ENCODE measurements at places on chromosomes 4 and X. TPM values are rescaled to one million over a fixed set of nuclear protein-coding genes. Genes with fewer than 3 reads are reported as not detected.

GRCh38 chrX:79443121-79443520 is 76.0 kb upstream of the ITM2A start:
- no peak for DNase-seq

DNA sequence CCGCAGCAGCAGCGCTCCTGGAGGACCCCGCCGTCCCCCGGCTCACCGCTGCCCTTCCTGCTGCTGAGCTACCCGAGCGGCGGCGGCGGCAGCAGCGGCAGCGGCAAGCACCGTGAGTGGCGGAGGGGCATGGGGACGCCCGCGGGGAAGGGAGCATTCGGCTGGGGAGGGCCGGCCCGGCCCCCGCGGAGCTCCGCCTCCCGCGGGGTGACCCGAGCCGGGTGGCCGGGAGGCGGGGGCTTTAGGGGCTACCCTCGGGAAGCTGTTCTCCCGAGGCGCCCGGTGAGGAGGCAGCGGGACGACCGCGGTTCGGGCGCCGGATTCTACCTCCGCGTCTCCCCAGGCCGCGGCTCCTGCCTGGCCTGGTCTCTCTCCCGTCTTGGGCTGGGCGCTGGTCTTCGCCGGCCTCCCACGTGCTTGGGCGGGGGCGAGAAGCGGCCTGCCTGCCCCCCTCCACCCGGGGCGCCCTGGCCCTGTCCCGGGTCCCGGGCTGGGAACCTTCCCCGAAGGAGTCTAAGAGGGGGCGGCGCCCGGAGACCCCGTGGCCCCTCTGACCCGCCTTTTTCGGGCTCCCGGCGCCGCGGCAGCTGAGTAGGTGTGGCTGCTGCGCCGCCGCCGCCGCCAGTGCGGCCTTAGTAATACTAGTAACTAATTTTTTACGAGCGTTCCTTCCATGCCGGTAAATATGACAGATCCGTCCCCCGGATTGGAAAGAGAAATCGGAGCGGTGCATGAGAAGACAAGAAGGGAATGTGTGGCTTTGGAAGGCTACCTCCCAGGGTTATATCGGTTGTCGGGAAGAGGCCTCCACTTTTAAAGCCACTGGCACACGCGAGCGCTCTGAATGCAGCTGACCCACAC is 16.4 kb upstream of the RUFY3 start:
- DNase-seq: peak; percentile 87

DNA sequence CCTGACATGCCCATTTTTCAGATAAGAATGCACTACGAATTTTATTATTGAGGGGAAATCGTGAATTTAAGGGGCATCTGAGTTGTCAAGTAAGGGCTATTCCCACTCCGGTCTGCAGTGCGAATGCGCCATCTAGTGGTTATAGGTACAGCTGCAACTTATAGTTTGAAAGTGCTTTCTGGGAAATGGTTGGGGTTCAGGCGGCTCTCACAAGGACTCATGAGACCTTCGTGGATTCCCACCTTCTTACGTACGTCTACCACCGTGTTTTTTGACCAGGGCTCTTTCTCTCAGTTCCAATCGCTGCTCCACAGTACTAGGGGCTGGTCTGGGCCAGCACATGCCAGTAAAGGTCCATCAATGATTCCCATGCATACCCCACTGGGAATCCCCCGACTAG is 12.3 kb downstream of the MSL3 start:
- DNase-seq: peak; percentile 43

GLRA3 gene
- not detected for total RNA-seq

SOD3 gene
- total RNA-seq: 62.4 TPM

DNA sequence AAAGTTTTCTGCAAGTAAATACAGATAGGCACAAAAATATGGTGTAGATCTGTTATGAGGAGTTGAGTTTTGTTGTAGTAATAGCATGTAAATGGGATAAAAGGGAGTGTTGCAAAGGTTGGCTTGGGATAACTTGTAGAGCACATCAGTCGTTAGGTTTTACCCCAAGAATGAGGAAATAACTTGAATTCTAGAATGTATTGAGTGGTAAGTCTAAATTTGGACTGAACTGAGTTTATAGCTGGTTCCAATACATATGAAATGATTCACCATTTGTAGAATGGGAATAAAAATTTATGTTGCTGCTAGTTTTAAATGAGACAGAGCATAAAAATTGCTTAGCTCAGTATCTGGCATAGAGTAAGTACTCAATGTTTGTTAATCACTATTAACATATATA is 719.2 kb downstream of the FSTL5 start:
- DNase-seq: no peak

CXCL1 gene
- 0.81 TPM for total RNA-seq

DNA sequence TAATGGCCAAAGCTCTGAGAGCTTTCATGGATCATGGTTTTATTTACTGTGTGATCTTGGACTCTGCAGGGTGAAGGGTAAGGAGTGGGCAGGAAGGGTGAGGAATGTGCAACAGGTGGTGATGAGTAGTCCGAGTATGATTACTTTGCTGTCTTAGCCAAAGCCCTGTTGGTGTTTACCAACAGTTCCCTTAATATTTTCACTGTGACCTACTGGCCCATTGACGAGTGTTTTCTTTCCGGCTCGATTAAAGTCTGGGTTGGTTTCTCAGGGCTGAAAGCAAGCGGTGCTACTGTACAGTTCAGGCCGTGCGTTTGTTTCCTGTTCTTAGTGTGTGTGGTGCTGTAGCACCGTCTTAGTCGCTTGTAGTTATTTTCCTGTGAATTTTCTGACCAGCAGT is 2.6 kb downstream of the ARHGAP24 start:
- DNase-seq: no peak

DNA sequence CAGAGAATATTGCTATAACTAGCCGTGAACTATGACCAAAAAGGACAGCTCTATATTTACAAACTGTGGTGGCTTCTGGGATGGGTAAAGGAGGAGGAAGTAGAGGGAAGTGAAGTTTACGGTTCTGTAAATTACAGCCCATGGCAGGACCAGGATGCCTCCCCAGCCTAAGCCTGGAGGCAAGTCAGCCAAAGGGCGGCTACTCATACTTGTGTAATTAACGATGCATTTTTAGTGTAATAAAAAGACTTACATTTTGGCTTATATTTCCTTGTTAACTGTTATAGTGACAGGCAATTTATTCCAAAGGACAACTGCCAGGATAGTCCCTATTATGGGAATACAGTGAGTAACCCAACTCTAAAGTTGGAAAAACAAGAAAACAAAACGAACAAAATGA is 139.9 kb upstream of the OTUD4 start:
- no peak for DNase-seq

MAMLD1 gene
- 1.9 TPM for total RNA-seq

SGCB gene
- total RNA-seq: 74.6 TPM

GRCh38 chr4:37794056-37794455 is 32.4 kb upstream of the PGM2 start:
- no peak for DNase-seq

DNA sequence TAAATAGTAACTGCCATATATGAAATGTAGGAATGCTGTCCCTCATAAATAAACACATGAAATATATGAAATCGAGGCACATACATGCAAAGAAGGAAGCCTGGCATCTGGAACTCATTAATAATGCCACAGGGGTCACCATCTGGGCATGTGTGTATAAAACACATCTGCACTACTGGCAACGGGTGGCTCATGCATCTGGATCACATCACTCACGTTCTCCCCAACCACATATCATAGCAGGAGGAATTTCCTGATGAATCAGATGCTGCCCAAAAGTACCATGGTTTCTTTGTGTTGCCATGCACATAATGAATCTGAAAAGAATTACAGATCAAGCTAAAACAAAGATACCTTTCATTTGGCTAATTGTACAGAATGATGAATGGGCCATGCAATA is 28.6 kb downstream of the RNF175 start:
- DNase-seq: no peak

F8A1 gene
- 29.6 TPM for total RNA-seq

AFP gene
- not detected for total RNA-seq

Measured in Right ventricle myocardium superior (tissue), 1 donor.